ENCODE measurements at places on chromosomes 7 and 10.

- no peak for DNase-seq
These were observed 521.0 kb downstream of the KIF20B start for GRCh38 chr10:90222372-90222771.

DNA sequence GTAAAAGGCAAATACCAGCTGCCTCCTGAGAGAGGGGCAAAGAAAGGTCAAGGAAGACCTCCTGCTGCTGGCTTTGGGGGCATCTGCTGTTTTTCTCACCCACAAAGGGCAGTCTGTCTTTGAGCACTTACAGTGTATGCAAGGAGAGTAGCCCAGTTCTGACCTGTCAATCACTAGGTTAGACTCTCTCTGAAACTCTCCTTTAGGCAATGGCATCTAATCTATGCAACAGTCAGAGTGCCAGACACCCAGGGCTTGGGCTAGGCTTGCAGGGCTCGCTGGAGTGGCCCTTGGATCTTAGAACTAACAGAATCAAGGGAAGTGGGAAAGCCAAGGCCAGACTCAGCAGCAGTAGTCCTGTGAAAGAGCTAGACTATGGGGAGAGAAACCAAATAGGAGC, 522.9 kb downstream of the NRG3 start:
- no peak for DNase-seq

DNA sequence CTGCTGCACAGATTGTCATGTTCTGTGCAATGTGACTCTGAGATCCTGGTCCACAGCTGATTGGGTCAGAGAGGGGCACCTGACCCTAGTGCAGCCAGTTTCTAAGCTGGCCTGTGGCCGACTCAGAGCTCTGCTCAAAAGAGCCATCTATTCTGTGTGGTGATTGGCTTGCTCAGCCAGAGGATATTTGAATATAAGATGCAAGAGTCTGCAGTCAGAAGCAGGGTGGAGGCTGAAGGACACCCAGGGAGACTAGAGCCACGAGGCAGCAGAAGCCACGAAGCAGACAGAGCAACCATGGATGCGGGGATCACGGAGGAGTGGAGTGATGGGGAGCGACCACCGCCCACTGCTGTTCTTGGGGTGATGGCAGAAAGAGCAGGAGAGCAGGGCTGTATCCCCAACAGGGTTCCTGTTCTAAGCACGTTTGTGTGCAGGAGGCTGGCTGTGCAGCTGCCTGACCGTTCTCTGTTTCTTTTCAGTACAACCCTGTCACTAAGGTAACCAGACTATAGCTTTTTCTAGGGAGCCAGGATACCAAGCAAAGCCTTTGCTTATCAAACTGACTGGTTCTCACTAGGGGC, 19.5 kb upstream of the RHEB start:
- no peak for DNase-seq

DNA sequence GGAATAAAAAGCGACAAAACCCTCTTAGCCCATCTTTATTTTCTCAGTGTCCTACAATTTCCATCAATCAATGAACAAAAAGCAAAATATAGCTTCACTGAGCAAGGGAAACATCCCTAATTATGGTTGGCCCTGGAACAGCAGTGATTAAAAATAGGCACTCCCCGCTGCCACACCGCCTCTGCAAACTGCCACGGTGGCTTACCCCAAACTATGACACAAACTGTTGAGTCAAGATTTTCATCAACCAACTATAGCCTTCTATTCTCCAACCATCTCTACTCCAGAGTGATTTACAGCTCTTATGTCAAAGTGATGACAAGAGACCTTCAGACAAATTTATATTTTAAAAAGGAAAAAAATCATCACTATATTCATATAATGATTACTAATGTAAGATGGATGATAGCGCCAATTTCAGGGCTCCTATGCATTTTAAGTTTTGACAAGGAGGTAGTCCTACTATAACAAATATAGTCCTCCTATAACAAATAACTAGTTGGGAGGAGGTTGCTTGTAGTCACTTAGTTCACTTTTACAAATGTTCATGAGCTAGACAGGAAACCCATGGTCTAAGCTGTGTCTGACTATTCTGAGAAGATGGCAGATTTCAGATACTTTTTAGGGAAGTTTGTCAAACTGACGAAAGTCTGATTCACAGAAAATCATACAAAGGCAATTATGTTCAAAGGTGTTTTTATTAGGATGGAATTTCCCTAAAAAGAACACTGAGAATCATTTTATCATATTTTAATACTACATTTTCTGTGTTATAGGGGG, 26.3 kb downstream of the DENND11 start:
- no peak for DNase-seq

DNA sequence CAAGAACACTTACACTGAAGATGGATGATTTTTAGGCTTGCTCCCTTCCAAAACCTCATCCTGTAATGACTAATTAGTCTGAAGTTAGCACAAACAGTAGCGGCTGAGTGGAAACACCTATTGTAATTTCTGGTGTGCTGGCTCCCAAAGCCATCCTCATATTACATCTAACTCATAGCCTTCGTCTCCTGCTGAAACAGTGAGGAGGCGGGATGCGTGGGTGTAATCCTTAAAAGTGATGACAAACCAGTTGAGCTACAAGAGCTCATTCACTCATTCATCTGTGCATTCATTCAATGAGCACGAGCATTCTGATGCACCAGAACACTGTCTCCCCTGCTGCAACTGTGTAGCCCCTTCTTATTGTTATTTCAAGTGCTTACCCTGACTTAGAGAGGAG, 235.3 kb downstream of the CALN1 start:
- no peak for DNase-seq

- no peak for DNase-seq
These were observed 325.9 kb upstream of the PODXL start for GRCh38 chr7:131882321-131882720.

DNA sequence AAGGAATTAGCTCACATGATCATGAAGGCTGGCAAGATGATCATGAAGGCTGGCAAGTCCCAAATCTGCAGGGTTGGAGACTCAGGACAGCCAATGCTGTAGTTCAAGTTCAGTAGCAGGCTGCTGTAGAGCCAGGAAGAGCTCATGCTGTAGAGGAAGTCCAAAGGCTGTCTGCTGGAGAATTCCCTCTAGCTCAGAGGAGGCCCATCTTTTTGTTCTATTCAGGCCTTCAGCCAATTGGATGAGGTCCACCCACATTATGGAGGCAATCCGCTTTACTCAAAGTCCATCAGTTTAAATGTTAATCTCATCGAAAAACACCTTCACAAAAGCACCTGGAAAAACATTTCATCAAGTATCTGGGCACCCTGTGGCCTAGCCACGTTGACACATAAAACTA, 24.8 kb upstream of the FAM171A1 start:
- no peak for DNase-seq

DNA sequence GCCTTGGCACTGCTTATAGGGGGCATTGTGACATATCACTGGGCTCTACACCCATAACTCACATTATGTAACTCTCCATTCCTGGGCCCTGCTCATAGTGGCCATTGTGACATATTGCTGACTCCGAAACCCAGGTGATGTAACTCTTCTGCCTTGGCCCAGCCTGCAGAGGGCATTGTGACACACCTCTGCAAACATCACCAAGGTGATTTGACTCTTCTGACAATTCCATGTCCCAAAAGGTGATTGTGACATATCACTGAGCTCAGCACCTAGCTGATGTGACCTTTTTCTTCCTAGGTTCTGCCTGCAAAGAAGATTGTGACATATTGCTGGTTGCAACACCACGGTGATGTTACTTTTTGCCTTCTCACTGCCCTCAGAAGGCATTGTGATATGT, 36.5 kb upstream of the ZNF680 start:
- DNase-seq = no peak

- DNase-seq = no peak
These were observed 36.0 kb downstream of the COL17A1 start for GRCh38 chr10:104049504-104050250.

DNA sequence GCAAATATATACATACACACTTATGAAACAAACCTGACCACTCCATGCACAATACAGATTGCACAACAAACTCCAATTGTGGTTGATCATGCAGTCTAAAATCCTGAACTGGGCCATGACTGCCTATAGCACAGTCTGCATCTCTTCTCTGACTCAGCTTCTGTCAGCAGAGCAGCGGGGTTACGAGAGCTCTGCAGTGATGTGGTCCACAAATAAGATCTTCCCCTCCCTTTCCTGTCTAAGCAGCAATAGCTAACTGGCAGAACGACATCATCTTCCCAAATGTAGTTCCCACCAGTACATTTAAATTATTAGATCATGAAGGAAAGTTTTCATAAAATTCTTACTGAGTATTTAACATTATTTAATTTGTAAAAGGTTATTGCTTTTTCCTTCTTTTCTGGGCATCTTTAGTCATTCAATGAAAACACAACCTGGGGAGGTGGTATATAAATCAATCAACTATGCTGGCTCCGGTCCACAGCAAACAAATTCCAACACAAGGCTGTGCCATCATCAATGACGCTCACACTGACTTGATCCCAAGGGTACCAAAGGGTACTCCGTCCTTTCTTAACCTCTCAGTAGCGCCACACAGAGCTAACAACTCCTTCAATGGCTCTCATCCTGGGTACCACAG, 17.1 kb downstream of the ARHGAP21 start:
- DNase-seq = no peak

- no peak for DNase-seq
These were observed 9.7 kb upstream of the ANKRD7 start for GRCh38 chr7:118214833-118215182.

- no peak for DNase-seq
These were observed 5.1 kb downstream of the HOXA13 start for GRCh38 chr7:27194686-27195379.

DNA sequence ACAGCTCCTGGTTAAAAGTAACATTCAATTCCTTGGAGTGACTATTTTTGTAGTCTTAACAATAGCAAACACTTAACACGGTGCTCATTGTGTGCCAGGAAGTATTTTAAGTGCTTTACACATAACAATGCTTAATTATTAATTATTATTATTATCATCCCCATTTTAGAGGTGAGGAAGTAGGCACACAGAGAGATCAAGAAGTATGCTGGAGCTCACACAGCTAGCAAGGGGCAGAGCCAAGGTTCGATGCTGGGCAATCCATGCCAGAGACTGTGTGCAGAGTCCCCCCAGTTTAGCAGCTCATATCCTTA, 48.2 kb upstream of the SMNDC1 start:
- no peak for DNase-seq

GRCh38 chr10:124354411-124355382, 64.0 kb downstream of the OAT start:
- DNase-seq = peak; percentile 61

All from left ventricle myocardium inferior (tissue), 1 donor.